ENCODE measurements at places on chromosomes 3 and 15.

DNA sequence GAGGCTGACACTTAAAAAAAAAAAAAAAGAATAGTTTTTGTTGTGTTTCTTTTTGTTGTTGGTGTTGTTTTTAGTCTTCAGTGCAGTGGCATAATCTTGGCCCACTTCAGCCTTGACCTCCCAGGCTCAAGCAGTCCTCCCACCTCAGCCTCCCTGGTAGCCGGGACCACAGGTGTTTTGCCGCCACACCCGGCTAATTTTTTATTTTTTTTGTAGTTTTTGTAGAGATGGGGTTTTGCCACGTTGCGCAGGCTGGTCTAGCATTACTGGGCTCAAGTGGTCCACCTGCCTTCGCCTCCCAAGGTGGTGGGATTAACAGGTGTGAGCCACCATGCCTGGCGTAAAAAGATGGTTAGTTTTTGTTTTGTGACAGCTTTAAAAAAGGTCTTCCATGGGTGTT lies 30.1 kb downstream of the IGF1R start:
- no peak for DNase-seq

DNA sequence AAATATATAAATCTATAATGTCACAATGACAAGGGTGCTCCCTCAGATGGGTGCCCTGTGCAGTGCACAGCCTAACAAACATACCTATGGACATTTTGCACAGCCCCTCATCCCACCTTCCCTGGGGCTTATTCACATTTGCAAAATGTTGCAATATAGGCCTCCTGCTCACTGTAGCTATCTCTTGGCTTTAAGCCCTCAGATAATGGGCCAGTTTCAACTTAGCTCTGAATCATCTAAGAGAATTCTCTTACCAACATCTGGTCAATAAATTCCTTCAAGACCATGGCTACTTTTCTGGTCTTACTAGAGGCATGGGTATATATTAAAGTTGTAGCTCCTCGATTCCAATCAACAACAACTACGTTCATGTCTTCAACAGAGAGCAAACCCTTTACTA lies 17.9 kb downstream of the LIPH start:
- no peak for DNase-seq

- no peak for DNase-seq
These were observed 11.1 kb upstream of the TBC1D21 start for GRCh38 chr15:73862276-73862675.

DNA sequence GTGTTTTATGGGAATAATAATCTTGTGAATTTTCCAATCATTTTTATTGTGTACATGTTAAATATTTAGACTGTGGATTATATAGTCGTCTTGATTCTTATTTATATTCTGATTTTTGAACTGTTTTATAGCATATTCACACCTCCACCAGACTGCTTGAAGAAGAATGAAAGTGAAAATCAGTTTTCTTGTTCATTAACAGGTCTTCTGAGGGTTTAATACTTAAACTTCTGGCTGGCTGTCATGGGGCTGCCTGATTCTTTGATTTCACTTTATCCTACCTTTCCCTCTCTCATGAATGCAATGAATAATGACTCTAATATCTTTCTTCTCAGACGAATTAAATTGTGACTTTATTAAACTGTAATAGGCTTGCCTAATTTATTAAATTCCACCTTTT lies 56.2 kb downstream of the ATP2C1 start:
- no peak for DNase-seq

DNA sequence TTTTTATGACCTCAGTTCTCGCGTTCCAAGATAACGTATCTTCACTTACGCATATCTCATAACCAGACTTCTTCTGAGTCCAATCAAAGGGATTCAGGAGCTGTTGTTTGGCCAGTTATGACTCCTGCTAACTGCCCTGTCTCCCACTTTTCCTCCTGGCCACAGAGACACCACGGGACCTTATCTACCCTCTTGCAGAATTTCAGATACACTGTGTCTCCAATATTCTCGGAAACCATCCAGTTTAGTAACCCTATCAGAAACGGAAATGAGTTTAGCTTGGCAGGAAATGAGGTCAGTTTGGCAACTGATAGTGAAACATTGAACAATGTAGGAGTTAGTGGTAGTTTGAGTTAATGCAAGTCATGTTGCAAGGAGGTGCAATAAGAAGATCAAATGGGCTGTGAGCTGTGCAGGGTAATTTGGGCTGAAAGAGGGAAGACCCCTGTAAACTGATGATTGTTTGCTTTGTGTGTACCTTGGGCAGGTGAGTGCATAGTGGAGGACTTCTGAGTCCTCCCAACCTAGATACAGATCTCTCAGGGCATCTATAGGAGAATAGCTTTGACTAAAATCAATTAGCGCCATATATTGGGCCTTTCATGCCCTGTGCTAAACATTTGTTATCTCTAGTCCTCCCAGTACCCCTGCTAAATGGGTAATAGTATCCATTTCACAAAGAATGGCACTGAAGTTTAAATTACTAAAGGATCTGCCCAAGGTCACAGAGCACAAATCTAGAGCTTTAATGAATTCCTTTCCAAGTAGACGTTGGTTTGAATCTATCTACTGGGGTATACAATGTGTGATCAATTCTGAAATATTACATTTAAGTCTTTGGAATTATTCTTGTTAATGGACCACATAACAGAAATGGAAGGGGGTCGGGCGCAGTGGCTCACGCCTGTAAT lies 41.3 kb upstream of the PIK3CB start:
- no peak for DNase-seq

- DNase-seq = no peak
These were observed 50.4 kb downstream of the GHSR start for GRCh38 chr3:172397716-172398405.

- no peak for DNase-seq
These were observed 3.4 kb upstream of the CLN6 start for GRCh38 chr15:68232937-68233336.

GRCh38 chr3:17747174-17747889 lies 4.9 kb upstream of the TBC1D5 start:
- no peak for DNase-seq

GRCh38 chr3:120688121-120688520 lies 6.1 kb upstream of the HGD start:
- DNase-seq = no peak

GRCh38 chr15:38890194-38890593 lies 325.6 kb upstream of the RASGRP1 start:
- DNase-seq = no peak

DNA sequence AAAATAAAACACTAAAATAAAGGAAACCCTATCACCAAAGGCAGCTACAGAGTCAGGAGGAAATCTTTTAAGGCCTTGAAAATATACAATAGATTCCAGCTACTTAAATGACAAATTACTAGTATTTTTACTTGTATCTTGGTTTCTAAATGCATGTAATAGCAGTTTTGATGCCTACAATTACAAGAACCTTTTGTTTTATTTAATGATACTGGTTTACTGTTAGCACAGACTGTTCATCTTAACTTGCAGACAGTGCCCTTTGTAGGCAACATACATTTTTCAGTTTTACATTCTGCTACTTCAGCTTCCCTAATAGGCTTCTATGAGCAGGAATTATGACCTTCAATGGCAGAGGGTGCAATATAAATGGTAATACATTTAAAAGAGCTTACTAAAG lies 54.1 kb downstream of the ZNF280D start:
- DNase-seq = no peak

DNA sequence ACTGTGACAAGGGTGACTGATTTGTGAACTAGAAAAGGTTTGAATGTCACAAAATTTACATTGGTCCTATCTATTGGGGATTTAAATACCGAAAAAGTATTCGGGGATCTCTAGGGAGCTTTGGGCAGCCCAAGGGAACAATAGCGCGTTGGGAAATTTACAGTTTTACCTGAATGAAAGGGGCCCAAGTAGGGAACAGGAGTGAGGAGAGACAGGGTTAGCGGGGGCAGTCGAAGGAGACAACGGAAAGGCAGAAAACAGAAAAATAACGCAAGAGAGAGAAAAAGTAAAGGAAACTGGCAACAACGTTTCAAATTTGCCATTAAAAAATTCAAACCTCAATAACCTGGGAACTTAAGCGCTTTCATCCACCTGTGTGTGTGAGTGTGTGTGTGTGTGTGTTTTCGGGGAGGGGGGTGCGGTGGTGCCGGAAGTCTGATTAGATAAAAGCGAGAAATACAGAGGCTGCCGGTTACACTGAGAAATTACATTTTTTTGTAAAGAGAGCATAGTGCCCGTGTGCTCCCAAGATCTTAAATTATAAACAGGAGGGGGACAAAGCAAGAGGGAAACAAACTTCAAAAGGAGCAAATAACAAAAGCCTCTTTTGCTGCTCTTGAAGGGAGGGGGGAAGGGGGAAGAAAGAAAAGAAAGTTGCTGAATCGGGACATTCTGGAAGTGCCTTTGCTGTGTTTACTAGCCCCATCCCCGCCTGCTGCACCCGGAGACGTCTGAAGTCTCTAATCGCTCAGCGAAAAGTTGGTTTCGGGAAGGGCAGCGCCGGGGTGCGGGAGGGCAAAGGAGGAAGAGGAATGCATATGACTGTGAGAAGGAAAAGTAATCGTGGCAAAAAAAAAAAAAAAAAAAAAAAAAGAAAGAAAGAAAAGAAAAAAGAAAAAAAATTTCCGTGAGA lies 721 bp upstream of the ZIC1 start:
- DNase-seq = no peak

GRCh38 chr15:28921336-28921735 lies 35.6 kb downstream of the APBA2 start:
- DNase-seq = no peak

DNA sequence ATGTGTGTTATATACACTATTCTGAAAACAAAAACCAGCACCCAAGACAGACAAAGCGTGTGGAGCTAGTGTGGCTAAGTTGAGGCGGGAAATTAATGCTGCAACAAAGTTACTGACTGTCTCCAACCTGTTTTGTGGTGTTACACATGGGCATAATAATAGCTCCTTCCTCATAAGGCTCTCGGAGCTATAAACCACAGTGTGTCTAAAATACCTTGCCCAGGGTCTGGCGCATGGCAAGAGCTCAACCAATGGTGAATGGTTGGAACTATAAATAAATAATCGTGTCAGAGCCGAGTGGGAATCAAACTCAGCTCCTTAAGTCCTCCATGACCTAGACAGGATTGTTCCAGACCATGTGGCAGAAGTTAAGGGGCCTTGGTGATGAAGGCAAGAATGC lies 35.9 kb upstream of the TFRC start:
- DNase-seq = no peak

DNA sequence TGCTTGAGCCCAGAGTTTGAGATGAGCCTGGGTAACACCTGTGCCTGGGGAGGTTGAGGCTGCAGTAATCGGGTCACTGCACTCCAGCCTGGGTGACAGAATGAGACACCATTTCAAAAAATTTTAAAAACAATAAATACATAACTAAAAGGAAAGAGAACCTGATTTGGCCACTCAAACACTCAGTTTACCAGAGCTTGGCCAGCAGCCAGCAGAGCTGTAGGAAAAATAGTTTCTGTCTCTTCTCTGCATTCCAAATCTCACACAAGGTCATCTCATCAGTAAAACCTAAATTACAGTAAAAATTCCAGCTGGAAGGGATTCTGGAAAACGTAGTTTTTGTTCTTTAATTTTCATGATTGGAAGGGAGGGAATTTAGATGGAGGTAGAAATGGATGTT lies 7.8 kb upstream of the PPM1L start:
- DNase-seq = no peak

- DNase-seq = no peak
These were observed 78.6 kb downstream of the SRGAP3 start for GRCh38 chr3:9170851-9171160.

GRCh38 chr15:89735773-89736172 lies 15.3 kb downstream of the MESP1 start:
- DNase-seq = no peak

DNA sequence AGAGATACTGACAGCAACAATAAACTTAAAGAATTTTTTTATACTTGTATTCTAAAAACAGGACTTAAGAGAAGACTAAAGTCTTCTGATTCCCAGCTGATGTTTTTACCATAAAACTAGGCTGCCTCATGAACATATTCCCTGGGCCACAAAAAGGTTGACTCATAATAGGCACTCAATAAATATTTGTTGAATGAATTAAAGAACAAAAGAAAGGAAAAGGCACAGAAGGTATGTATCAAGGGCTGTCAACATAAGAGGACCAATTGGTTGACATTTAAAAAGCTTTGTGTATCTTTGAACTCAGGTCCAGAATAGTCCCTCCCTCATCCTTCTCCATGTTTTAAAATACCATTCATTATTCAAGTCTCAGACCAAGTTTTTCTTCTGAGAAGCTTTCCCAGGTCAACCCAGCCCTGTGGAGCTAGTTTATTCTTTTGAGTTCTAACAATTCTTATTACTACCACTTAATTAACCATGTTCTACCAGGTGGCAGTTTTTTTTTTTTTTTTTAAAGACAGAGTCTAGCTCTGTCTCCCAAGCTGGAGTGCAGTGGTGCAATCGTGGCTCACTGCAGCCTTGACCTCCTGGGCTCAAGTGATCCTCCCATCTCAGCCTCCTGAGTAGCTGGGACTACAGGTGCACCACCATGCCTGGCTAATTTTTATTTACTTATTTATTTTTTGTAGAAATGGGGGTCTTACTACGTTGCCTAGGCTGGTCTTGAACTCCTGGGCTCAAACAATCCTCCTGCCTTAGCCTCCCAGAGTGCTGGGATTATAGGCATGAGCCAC lies 17.5 kb upstream of the ARHGEF3 start:
- DNase-seq = no peak

- DNase-seq = no peak
These were observed 15.2 kb downstream of the DIS3L start for GRCh38 chr15:66308531-66308930.

- DNase-seq = no peak
These were observed 185.7 kb downstream of the LPP start for GRCh38 chr3:188339410-188340295.

DNA sequence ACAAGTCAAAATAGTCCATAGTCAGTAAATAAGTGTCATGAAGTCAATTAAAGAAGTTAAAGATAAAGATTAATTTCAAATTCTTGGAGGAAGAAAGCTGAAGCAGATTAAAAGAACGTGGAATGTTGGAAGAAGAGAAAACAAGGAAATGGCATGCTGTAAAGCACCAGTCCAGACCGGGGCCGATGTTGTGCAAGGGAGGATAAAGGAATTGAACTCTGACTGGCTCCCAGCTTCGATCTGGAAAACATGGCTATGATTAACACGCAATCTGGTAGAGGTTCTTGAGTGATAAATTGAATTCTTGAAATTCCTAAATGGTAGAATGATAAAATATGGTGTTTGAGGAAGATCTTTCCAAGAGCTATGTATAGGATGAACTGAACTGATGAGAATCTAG lies 194.4 kb downstream of the MEIS2 start:
- DNase-seq = no peak

- DNase-seq = no peak
These were observed 90.0 kb downstream of the FSIP1 start for GRCh38 chr15:39692356-39693327.

- no peak for DNase-seq
These were observed 79.2 kb downstream of the SAMMSON start for GRCh38 chr3:70078778-70079177.

GRCh38 chr3:52195823-52196331 lies 2.1 kb upstream of the ALAS1 start:
- no peak for DNase-seq

DNA sequence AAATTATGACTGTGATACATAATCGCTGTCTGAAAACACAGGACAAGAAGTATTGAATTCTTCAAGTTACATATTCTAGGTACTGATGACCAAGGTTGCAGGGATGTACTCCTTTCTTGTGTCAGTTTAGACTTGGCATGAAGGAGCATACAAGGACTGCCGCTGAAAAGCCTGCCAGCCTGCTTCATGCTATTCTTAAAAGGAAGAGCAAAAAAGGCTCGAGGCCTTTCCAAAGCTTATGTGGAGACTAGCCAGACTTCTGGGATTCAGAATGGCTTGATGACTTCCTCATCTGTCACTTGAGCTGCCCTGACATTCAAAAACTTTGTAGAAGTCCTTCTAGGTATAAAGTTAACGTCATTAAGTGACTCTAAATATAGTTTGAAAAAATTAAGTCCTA lies 92.0 kb downstream of the CADM2 start:
- DNase-seq = no peak

- no peak for DNase-seq
These were observed 16.7 kb downstream of the ZDHHC19 start for GRCh38 chr3:196194542-196194915.
